ENCODE measurements at places on chromosomes 16 and 17.

- DNase-seq: no peak
Observed at GRCh38 chr16:84631886-84632285, 14.0 kb upstream of the COTL1 start.

DNA sequence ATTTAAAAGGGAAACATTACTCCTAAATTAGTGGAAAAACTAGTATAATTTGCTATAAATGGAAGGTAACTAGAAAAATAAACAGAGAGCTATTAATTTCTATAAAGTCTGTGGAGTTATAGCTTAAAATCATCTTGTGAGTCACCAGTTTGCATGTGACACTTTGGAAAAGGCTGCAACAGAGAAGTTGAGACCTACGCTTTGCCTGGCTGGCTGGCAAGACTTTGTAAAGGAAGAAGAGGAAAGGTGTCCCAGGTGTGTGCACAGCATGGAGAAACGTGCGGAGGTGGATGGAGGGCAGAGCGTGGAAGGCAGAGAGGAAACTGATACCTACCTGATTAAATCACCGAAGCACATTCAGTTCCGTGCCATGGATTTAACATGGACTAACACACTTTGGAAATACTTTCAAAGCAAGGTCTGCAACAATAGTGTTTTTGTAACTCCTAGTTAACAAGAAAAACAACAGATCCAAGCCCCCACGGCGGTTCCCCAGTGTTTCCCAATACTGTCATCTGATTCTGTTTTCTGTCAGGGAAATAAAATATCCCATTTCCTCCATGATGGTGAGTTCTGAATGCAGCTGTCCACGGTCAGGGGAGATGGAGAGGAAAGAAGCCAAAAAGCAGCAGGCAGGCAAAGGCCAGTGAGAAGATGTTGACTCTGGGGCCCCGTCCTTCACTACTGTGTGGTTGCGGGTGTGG is 134.8 kb downstream of the XYLT1 start:
- DNase-seq: no peak

GRCh38 chr16:22284637-22285036 is 12.6 kb upstream of the POLR3E start:
- DNase-seq: no peak

- no peak for DNase-seq
Observed at GRCh38 chr17:58084317-58084981, 1.2 kb downstream of the DYNLL2 start.

- no peak for DNase-seq
Observed at GRCh38 chr16:85675251-85675874, 13.4 kb downstream of the GINS2 start.

- DNase-seq: no peak
Observed at GRCh38 chr16:53999841-54000240, 286.7 kb downstream of the IRX3 start.

DNA sequence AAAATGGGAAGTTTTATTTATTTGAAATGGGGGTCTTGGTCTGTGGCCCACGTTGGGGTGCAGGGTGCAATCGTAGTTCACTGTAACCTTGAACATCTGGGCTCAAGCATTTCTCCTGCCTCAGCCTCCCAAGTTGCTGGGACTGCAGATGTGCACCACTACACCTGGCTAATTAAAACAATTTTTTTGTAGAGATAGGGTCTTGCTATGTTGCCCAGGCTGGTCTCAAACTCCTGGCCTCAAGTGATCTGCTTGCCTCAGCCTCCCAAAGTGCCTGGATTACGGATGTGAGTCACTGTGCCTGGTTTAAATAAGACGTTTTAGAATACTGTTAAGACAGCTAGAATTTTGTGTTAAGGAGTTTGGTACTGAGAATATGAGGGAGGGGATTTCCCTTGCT is 15.7 kb downstream of the PSMD11 start:
- no peak for DNase-seq

GRCh38 chr17:6304894-6305612 is 129.9 kb downstream of the AIPL1 start:
- DNase-seq: no peak

DNA sequence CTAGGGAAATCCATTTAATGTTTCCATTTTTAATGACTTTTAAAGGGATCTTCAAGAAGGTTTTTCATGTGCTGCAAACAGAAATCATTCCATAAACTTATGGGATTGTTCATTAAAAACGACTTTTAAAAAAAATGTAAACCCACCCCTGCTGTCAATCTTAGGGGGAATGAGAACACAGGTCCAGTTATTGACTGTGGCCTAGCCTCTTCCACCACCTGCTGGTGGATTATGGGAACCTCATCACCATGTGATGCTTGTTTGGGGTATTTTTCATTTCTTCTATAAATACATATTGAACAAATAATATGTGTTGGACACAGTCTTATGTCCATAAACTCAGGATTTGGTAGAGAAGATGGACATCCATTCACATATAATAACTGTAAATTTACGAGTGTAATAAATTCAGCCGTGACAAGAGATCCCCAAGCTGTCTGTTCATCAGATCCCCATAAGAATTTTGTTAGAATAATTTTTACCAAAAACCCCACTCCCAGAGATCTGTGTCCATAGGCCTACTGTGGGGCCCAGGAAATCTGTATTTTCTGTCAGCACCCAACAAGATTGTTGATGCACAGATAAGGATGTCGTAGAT is 42.0 kb upstream of the TMC5 start:
- no peak for DNase-seq

Data from stimulated activated CD4-positive, alpha-beta T cell treated with anti-CD3 and anti-CD28 coated beads, Interleukin-1b, Interleukin-23, amount 100 ng/mL, for 1 hour (primary cell).